ENCODE measurements at places on chromosomes 2 and 18.

- no peak for DNase-seq
Observed at GRCh38 chr2:123514613-123515207, 510.4 kb upstream of the CNTNAP5 start.

DNA sequence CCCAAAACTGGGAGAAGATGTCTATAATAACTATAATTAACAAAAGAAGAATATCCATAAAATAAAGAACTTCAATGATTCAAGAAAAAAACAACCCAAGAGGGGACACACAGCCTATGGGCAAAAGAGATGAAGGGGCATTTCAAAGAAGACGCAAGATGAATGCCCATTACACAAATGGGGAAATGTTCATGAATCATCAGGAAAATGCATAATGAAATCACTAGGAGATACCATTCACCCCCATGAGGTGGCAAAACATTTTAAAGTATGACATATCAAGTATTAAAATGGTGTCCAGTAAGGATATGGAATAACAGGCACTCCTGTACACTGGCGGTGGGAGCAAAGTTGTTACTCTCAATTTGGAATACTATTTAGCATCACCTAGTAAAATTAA is 183.3 kb downstream of the TXNL1 start:
- no peak for DNase-seq

- no peak for DNase-seq
Observed at GRCh38 chr2:210288408-210288807, 26.6 kb downstream of the MYL1 start.

GRCh38 chr2:144943986-144944385 is 424.1 kb upstream of the ZEB2 start:
- no peak for DNase-seq

Data from stimulated activated CD4-positive, alpha-beta T cell treated with anti-CD3 and anti-CD28 coated beads, Interleukin-1b, Interleukin-23, amount 100 ng/mL, for 1 hour (primary cell).